Trophoblast cell (in vitro differentiated cells and primary cell): ENCODE measurements at places on chromosomes 6 and 20.
A peak's percentile ranks its signal among the peaks of the same experiment; 100 is the strongest.

GRCh38 chr6:13485923-13486562 is 1.4 kb downstream of the GFOD1 start:
- peaks cover 9% of the 10 kb centered on the region for H3K4me1 ChIP-seq
- H3K27ac ChIP-seq: no peak overlapping the region
- peak overlapping the region; percentile 76 for H3K4me3 ChIP-seq
- peaks cover 15% of the 10 kb centered on the region for H3K27me3 ChIP-seq
- DNase-seq: peak; percentile 66
- H3K36me3 ChIP-seq: no peaks in the 10 kb centered on the region

GRCh38 chr20:64139199-64140060 is 24.8 kb upstream of the MYT1 start:
- H3K36me3 ChIP-seq: no peaks in the 10 kb centered on the region
- H3K4me3 ChIP-seq: no peak overlapping the region
- DNase-seq: no peak
- H3K27me3 ChIP-seq: no peaks in the 10 kb centered on the region

GRCh38 chr6:45617441-45617840 is 239.7 kb upstream of the SUPT3H start:
- H3K4me1 ChIP-seq: no peaks in the 10 kb centered on the region
- no peak overlapping the region for H3K4me3 ChIP-seq
- no peak overlapping the region for H3K27ac ChIP-seq
- H3K27me3 ChIP-seq: no peaks in the 10 kb centered on the region

- H3K4me1 ChIP-seq: no peaks in the 10 kb centered on the region
- H3K27ac ChIP-seq: no peak overlapping the region
- H3K36me3 ChIP-seq: peaks cover 3% of the 10 kb centered on the region
Measured at GRCh38 chr6:70592391-70593117, 25.8 kb downstream of the SDHAF4 start.

DNA sequence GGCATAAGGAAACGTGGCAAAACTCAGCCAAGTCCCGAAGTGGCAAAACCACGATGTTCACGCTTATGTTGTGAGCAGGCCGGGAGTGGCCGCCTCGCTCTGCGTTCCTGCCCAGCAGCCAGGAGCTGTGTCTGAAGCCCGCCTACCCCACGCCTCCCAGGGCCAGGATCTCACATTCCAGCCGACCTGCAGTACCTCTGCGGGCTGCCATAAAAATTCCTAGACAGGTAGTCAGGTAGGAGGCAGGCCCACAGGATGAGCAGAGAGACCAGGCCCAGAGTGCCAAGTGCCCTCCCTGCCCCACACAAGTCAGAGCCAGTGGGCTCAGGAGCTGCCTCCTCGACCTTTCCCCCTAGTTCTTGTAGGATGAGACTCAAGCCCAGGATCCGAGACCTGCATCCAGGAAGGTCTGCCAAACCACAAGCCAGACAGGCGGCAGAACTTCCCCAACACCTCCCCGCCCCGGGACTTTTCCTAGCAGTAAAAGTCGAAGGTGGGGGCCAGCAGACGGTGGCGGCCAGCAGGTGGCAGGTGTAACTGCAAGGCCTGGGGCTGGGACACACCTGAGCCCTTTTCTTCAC is 16.7 kb downstream of the PMEPA1 start:
- peak overlapping the region; percentile 91 for H3K27ac ChIP-seq
- H3K4me3 ChIP-seq: no peak overlapping the region
- no peaks in the 10 kb centered on the region for H3K27me3 ChIP-seq
- H3K4me1 ChIP-seq: peaks cover 71% of the 10 kb centered on the region
- peak; percentile 97 for DNase-seq

DNA sequence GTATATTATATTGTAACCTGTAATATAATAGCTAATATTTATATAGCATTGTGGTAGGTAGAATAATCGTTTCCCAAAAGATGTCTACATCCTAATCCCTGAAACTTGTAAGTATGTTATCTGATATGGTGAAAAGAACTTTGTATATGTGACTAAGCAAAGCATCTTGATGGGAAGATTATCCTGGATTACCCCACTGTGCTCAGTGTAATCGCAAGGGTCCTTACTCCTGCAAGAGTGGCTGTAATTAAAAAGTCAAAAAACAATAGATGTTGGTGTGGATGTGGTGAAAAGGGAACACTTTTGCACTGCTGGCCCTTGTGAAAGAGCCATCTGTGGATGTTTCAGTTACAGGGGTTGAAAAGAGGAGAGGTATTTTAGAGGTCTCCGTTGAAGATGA is 95.2 kb downstream of the EDN1 start:
- no peak for DNase-seq
- no peaks in the 10 kb centered on the region for H3K4me1 ChIP-seq
- H3K27ac ChIP-seq: no peak overlapping the region
- H3K27me3 ChIP-seq: no peaks in the 10 kb centered on the region
- H3K4me3 ChIP-seq: no peak overlapping the region

DNA sequence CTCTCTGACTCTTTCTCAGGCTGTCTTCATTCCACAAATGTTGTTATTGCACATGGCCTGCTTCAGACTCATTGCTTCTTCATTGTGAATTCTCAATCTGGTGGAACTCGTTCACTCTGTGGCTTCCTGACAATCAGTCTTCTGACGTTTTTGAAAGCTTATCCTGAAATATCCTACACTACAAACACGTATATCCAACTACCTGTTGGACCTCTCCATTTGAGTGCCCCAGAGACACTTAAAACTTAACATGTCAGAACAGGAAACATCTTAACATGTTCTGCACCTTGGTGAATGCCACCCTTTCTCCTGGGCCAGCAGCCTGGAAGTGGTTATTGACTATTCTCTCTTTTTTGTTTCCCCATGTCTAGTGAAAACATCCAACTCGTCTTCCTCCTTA is 50.8 kb downstream of the AIG1 start:
- no peak overlapping the region for H3K4me3 ChIP-seq
- peaks cover 9% of the 10 kb centered on the region for H3K4me1 ChIP-seq
- no peaks in the 10 kb centered on the region for H3K36me3 ChIP-seq
- H3K27ac ChIP-seq: no peak overlapping the region
- DNase-seq: no peak

DNA sequence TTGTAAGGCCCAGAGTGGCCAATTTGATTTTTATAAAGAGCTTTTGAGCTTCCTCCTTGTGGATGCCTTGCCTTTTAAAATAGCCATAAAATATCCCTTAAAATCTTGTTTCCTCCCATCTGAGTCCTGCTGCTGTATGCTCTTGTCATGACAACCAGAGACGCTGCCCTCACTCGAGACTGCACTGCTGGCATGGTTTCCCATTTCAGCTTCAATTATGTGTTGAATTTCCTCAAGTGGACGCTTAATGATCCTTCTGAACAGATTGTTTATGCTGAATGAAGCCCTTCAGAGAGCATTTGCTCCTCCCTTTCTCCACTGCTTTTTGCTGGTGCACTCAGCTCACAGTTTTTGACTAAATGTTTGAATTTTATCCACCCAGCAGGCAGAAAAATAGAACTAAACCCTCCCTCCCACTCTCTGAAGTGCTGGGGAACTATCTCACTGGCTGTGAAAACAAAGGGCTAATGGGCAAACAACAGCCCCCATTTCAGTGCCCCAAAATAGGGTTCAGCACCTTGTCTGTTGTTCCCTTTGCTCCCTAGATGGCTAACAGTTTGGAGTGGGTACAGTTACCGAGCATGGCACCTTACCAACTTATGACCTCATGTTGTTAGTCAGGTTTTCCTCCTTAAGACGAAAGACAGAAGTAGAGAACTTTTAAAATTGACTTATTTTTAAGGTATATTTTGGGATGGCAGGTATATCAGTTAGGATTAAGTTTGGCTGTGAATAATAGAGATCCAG is 45.5 kb upstream of the RNF8 start:
- H3K4me1 ChIP-seq: peaks cover 10% of the 10 kb centered on the region
- H3K4me3 ChIP-seq: no peak overlapping the region
- peaks cover 8% of the 10 kb centered on the region for H3K36me3 ChIP-seq
- DNase-seq: no peak

DNA sequence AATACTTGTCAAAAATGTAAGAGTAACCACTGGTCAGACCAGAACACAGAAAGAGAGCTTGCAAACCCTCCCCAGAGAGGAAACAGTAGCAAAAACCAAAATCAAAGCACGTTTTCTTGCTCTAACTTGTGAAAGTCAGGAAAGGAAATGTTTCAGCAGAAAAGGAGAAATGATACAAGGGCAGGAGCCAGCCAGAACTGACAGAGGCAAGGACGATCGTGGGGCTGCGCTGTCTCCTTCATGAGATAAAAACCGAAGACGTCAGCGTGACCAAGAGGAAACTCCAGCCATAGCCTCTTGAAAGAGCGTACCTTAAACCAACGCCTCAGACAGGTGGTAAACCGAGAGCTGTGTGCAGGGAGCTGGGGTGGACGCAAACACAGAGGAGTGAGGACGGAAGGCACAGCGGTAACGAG is 27.5 kb downstream of the LAMA5 start:
- no peak for DNase-seq
- H3K27ac ChIP-seq: no peak overlapping the region
- H3K4me1 ChIP-seq: no peaks in the 10 kb centered on the region
- H3K36me3 ChIP-seq: peaks cover 59% of the 10 kb centered on the region

DNA sequence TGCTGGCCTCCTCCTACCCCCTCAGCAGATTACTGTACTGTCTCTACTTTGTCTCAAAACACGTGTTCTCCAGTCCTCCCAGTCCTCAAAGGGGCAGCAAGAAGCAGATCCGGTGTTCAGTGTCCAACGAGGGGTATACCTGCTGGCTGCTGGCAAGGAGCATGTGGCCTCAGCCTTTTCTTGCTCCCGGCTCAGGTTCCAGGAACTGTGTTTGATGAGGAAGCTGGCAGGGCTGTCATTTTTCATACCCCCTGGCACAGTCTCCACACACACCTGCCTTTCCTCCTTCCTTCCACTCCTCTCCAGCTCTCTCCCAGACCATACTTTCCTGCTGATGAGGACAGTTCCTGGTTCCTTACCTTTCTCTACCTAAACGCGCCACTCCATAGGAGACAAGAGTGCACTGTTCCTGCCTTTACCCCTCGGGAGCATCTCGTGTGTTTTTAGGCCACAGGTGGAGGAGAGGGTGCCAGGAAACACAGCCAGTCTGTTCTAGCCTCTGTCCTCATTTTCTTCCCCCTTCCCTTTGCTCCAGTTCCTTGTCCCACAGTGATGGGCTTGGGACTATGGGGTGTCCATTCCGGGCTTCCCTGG is 77.2 kb downstream of the SSR1 start:
- H3K4me3 ChIP-seq: no peak overlapping the region
- peaks cover 33% of the 10 kb centered on the region for H3K36me3 ChIP-seq
- H3K27ac ChIP-seq: no peak overlapping the region
- no peaks in the 10 kb centered on the region for H3K27me3 ChIP-seq
